ENCODE measurements at places on chromosomes 16 and 17. TPM values are rescaled to one million over a fixed set of nuclear protein-coding genes. Genes with fewer than 3 reads are reported as not detected.

The CCL22 gene
- total RNA-seq, result 0.99 TPM

The TEDC2 gene
- 1.8 TPM for total RNA-seq

The SAMD14 gene
- total RNA-seq, result not detected

The APOBR gene
- total RNA-seq, result 2.0 TPM

The C17orf113 gene
- 1.4 TPM for total RNA-seq

DNA sequence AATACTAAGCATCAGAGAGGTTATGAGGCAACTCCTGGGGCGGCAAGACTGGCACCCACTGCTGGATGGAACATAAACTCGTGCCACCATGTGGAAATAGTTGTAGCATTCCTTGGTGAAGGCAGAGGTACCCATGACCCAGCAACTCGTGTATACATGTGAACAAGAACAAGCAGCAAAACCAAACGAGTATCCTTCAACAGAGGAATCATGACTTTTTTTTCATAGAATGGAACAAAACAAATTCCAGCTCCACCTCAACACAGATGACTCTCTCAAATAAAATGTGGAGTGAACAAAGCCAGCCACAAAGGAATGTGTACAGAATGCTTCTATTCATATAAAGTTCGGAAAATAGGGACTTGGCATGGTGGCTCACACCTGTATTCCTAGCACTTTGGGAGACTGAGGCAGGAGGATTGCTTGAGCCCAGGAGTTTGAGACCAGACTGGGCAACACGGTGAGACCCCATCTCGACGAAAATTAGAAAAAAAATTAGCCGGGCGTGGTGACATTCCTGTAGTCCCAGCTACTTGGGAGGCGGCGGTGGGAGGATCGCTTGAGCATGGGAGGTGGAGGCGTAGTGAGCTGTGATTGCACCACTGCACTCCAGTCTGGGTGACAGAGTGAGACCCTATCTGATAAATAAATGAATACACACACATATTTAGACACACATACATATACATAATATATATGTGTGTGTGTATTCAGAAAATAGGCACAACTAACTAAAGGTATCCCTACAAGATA is 35.3 kb downstream of the B9D1 start:
- no peak for DNase-seq

DNA sequence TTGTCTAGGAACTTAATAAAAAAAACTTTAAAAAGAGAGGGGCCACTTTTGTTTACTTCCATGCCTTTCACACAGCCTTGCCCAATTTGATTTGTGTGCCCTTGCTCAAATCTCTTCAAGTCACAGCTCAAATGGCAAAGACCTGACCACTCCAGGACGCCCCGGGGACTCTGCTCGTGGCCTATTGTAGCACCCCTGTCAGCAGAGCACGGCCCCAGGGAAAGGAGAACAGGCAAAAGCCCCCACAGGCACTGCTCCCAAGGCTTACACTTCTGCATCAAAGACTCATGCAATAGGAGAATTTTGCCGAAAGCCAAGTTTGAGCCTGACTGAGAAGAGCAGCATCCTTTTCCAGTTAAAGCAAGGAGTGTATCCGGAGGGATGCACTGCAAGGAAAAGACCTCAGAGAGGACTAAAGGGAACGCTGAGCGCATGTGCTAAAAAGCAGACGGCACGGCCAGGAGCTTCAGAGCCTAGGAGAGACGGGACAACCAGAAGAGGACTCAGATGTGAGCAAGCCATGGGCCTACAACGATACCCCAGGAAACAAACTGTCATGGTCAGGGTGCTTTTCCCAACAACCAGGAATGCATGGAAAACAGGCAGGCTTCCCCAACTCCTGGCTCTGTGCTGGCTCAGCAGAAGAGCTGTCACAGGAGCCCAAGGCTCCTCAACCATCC is 8.2 kb downstream of the CREBBP start:
- no peak for DNase-seq

DNA sequence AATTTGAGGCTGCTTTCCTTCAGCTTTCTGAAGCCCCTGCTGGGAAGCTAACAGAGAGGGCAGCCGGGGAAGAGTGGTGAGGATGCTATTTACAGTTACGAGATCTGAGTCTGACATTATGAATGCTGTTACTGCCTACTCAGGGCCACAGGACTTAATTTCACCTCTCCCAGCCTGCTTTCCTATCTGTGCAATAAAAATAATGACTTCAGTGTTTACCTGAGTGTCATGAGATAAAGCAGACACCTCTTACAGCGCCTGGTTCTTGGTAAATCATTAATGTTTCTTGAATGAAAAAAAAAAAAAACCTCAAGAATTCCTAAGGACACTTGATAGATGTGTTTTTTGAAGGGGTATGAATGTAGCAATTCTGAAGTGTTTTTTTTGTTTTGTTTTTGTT is 24.2 kb upstream of the CPHXL start:
- no peak for DNase-seq

DNA sequence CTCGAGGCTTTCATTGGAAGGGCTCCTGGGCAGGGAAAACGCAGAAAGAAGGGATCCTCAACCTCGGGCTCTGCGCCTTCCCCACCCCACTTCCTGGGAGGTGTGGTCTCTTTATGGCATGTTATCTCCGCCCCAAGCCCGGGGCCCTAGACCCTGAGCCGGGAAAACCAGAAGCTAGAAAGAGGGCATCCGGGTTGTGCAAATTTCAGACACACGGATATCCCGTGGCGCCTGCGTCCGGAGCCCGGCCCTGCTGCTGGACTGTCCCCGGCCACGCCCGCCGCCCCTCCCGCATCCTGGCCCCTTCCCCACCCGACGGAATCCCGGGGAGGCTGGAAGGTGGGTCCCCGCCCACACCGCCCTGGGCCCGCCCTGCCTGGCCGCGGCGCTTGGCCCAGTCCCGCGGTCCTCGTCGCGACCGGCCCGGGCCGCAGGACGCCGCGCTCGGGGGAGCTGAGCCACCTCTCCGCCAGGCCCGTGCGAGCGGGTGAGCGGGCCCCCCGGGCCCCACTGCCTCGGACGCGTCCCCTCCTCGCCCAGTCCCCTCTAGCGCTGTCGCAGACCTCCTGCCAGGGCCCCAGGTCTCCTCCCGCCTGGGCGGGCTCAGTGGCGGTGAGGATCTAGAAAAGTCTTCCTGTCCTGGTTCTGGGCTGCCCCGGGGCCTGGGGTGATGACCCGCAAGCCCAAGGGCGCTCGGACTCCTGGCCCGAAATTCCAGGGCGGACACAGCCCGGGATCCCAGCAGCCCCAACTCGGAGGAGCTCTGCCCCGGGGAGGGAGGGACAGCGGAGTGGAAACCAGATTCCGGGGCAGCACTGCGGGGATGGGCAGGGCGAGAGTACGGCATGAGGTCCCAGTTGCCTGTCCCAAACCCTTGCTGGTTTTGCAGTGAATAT is at the start of gene SLC16A5:
SLC16A5 (plus strand) TSS at position 397 of the 896 bp plus-strand sequence. CDS start 5,683 bp downstream, outside the sequence.
- DNase-seq, result peak; percentile 84

DNA sequence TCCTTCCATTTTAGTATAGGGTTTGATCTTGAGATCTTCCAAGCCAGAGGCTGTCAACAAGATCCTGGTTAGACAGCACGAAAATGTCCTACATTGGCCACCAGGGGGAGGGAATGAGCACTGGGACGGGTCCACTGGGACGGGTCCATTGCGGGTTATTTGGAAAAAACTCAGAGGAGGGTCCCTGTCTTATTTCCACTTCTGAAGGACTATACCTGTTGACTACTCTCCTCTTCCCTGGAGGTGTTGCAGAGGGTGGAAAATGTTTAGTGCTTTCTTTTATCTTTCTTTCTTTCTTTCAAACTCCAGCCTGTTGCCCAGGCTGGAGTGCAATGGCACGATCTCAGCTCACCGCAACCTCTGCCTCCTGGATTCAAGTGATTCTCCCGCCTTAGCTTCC is 2.5 kb downstream of the TTLL6 start:
- no peak for DNase-seq

DNA sequence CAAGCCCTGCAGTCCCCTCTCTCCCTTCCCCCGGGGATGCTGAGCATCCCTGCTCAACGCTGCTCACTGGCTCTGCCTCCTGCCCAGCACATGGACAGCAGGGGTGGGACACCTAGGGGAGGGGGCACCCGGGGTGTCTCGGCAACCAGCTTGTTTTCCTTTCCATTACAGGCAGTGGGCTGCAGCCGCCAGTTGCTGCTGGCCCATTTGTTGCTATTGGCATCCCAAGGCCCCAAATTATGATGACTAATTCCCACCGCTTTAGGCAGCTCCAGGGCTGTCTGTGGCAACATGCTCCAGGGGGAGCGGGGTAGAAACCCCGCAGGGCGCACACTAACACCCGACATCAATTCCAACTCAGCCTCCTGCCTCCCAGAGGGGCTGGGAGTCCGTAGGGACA is 4.9 kb downstream of the SDK2 start:
- DNase-seq, result no peak

- DNase-seq, result no peak
Observed at GRCh38 chr17:39979893-39980350, 685 bp upstream of the PSMD3 start.

DNA sequence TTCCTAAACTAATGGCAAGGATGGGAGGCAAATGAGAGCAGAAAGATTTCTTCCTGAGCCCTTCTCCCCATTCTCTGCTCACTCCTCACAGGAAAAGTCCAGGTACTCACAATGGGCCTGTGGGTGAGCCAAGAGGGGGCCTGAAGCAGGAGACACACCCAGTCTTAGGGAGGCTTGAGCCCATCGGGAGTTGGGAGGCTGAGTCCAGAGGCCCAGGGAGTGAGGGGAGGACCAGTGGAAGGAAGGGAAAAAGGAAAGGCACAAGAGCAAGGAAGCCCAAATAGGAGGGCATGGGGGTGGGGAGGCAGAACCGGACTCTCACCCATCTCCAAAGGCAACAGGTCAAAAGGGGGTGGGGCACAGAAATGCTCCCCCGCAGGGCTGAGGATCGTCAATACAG is 68.1 kb upstream of the CNEP1R1 start:
- DNase-seq, result no peak

DNA sequence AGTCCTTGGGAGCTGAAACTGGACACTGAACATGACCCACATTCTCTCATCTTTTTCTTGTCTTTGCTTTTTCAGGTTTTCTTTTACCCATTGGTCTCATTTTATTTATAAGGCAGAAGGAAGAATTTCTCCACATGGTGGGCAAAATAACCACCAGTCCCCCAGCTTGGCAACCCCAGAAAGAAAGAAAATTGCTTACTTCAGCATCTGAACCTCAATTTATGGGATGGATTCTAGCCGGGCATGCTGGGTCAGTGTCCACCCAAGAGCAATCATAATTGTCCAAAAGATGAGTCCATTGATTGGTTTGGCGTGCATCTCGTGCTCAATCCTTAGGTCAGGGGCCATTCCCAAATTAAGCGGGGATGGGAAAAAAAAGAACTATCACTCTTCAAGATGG is 163.7 kb downstream of the TMEM114 start:
- no peak for DNase-seq

GRCh38 chr17:44006598-44007345 is 2.4 kb downstream of the NAGS start:
- DNase-seq, result peak; percentile 100

DNA sequence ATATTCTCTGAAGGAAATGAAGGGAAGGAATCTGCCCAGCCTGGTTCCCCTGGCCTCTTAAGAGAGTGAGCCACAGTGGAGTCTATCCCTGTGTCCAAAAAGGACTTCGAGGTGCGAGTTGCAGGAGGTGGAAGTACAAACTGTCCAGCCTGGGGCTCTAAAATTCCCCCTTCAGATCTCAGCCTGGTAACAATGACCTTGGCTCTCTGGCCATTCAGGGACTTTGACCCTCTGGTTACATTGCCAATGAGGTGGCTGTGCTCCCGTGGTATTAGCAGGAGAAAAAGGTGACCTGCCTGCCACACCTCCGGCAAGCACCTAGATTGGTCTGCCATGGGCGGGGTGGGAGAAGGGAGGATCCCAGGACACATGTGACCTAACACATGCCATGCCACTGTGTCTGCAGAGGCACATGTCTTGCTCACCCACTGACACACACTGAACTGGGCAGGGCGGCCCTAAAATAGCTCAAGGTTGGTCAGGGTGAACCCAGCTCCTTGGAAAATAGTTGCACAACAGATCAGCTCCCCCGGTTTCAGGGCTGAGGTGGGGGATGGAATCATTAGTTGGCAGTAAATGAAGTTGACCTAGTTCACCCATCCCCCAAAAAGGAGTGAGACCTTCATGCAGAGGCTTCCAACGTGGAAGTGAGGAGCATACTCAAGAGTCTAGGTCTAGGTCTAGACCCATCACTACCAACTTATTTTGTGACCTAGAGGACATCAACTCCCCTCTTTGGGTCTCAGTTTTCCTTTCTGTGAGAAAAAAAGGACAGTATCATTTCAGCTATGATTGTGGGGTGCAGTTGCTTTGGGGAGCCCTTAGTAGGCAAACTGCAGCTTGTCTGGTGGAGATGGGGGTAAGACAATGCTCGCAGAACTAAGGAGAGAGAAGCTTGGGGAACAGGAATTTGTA is 2.2 kb downstream of the NR1D1 start:
- DNase-seq, result peak; percentile 86

GRCh38 chr16:77332792-77333191 is 102.0 kb downstream of the ADAMTS18 start:
- no peak for DNase-seq

DNA sequence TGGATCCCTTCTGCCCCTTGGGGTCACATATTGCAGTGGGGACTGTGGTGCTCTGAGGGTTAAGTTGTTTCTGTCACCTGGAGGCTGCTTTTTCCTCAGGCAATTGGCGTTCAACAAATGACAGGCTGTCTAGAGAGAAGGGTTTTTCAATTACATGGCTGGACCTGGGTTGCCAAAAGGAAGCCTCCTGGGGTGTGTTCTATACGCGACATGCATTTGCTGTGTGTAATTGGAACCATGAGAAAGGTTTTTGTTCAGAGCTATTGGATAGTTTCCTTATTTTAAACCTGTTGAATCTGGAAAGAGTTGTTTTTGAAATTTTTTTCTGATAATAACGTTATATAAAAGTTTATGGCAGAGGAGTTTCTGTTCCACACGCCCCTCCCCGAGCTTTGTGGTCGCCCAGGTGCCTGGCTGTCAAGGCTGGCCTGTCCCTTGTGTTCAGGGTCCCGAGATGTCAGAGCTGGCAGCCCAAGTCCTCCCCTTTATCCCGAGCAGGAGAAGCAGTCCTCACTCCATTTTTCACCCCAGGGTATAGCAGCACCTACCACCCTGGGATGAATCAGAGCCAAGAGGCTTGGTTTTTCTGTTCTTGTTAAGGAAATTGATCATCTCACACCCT is 26.1 kb upstream of the ZNF750 start:
- no peak for DNase-seq

DNA sequence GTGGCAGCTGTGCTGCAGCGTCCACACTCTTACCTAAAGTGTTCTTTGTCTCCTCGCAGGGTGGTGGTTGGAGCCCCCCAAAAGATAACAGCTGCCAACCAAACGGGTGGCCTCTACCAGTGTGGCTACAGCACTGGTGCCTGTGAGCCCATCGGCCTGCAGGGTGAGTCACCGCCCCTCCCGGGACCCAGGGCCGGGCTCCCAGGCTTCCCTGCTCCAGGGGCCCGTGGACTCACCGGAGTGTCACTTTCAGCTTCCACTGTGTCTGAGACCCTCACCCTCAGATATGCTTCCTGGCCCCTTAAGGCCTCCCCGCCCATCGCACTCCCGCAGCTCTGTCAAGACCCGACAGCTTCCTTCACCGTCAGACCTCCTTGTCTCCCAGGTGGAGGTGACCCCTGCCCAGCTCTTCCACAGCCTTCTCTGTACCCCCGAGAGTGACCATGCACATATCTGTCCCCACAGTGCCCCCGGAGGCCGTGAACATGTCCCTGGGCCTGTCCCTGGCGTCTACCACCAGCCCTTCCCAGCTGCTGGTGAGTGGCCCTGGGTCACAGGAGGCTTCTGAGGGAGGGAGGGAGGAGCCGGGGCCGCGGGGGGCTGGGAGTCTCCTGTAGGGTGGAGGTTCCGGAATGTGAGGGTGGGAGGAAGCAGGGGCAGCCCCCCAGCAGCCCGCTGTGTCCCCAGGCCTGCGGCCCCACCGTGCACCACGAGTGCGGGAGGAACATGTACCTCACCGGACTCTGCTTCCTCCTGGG is 1.8 kb downstream of the ITGAX start:
- DNase-seq, result no peak

Measured in lower leg skin (tissue), 4 donors.